GM04503 (cell line): ENCODE measurements at places on chromosomes 1 and 21.

GRCh38 chr1:179021873-179022272, 3.8 kb upstream of the FAM20B start:
- DNase-seq, result no peak

DNA sequence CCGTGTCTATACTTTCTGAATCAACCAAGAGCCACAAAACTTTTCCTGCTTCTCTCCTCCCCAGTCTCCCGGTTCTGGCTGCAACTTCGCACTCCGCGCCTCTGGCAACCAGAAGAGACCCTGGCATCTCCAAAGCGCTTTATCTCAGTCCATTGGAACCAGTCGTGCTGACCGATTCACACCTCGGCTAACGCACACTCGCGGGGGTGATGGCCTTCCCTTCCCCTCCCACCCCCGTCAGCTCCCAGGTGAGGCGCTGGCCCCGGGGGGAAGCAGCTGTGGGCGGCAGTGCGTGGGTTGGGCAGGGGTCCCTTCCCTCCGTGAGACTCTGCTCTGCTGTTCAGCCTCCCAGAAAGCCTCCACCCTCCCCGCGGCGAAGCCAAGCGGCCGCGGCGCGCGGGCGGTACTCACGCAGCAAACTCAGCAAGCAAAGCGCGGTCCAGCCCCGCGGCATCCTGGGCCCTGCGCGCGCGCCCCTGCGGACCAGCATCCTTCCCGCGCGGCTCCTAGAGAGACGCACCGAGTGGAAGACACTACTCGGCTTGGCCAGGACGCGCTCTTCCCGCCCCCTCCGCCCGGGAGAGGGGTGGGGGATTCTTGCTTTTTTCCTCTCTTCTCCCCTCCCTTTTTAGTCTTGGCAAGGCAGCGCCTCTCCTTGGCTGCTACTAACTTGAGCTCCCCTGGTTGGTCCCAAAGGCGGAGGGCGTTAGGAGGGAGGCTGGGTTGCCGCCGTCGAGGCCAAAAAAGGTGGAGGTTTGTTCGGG, at the start of gene CD34:
CD34 (minus strand) TSS at position 535 of the 764 bp plus-strand sequence; CDS start at position 490, 45 bp downstream.
- DNase-seq, result no peak

- DNase-seq, result no peak
These were observed at the start of gene ELAPOR1 for GRCh38 chr1:109113590-109114341. Gene ELAPOR1 (plus strand): TSS chr1:109114115. CDS start chr1:109114184, 69 bp downstream.

GRCh38 chr1:38403667-38404066, 357.1 kb upstream of the POU3F1 start:
- no peak for DNase-seq

DNA sequence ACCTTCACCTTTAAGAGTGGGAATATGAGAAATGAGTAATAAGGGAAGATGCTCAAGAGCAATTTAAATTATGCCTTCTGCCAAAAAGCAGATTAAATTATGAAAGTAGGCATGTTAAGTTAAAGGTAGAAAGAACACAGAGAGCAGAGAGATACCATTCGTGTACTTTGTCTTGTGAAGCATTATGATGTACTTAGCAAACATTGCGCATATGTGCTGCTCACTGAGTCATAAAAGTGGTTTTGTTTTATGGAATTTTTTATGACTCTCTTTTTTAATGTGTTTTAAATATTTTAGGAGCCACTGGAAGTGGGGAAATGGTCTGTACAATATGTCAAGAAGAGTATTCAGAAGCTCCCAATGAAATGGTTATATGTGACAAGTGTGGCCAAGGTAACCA, 35.3 kb downstream of the MTF2 start:
- no peak for DNase-seq

GRCh38 chr1:31483012-31483946, 70.3 kb downstream of the SERINC2 start:
- peak; percentile 95 for DNase-seq

GRCh38 chr1:200279810-200280411, 129.9 kb downstream of the ZNF281 start:
- no peak for DNase-seq

DNA sequence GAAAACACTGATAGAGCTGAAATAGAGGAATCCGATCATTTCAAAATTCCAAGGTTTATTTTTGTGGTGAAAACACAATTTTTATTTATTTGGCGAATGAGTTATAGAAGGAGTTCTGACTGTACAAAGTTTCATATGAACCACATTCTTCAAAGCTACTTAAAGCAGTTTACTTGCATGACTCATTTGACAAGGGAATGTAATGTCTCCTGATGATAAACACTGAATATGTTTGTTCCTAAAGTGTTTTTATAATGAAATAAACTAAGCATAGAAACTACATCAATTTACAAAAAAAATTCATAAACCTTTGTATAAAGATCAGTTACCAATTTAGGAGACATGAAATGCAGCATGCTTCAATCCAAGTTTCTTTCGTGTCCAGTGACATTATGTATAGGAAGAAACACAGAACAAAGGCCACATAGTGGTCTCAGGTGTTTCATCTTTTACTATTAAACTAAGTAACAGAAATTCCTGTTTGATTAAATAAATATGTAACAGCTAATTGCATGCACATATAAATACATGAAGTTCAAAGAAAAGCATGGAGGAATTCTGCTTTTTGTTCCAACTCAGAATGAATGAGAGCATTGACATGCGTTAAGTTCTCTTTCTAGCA, 2.5 kb downstream of the PRKACB start:
- no peak for DNase-seq

GRCh38 chr21:28908351-28908750, 84.3 kb downstream of the LTN1 start:
- DNase-seq, result no peak

DNA sequence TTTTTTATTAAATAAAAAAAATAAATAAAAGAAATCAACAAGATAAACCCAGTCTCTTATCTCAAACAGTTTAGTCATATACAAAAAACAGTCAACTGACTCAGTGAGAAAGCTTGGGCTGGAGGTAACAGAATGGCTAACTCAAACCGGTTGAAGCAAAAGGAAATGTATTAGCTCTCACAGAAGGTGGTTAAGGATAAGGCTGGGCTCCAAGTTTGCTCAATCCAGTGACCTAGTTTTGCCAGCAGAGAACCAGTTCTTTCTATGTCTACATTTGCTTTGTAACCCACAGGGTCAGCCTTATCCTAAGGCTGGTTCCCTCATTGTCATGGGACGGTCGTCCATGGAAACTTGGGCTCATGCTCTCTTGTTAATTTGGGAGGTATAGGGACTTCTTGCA, 144.5 kb upstream of the L1TD1 start:
- no peak for DNase-seq

- no peak for DNase-seq
These were observed 35.2 kb downstream of the CFAP57 start for GRCh38 chr1:43207229-43207853.

DNA sequence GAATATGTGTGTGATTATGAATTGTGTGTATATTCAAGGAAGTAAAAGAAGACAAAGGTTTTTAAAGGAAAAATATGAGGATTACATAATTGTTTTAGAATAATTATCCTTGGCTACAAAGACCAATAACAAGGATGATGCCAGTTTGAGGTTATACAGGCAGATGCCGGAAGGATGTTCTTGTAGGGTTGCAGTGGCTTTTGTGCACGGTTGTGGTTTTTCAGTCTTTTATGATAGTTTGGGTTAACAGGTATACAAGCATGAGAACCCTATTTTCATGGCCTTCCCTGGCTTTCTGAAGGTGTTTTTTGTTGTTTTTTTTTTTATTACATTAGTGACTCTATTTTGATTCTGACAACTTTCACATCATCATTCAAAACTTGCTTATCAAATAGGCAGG, 4.9 kb downstream of the CR2 start:
- no peak for DNase-seq

DNA sequence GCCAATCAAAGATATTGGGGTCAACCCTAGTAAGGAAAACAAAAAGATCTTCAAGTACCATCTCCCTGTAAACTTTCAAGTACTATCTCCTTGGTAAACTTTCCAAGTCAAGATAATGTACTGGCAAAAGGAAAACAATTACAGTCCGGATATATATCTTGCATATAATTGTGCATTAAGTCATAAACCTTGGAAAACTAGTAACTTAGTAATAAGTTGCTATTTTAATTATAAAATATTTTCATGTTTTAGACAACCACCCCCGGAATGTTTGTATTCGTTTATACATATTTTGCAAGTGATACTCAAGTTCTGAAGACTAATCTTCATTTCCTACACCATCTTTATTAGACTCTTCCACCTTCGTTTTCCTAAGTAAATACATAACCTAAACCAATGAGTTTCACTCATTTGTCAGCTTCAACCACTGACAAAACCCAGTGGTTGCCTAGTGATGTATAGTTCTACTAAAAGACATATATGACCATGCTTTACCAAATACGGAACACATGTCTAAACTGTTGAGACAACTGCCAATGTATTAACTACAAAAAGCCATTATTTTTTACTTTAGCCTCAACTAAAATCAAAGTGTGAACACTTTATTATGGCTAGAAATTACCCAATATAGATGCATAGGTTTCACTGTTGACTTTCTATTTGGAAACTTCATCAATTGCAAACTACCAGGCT, 1.7 kb downstream of the AKT3 start:
- no peak for DNase-seq

GRCh38 chr1:16143566-16144324, 12.1 kb downstream of the EPHA2 start:
- no peak for DNase-seq

DNA sequence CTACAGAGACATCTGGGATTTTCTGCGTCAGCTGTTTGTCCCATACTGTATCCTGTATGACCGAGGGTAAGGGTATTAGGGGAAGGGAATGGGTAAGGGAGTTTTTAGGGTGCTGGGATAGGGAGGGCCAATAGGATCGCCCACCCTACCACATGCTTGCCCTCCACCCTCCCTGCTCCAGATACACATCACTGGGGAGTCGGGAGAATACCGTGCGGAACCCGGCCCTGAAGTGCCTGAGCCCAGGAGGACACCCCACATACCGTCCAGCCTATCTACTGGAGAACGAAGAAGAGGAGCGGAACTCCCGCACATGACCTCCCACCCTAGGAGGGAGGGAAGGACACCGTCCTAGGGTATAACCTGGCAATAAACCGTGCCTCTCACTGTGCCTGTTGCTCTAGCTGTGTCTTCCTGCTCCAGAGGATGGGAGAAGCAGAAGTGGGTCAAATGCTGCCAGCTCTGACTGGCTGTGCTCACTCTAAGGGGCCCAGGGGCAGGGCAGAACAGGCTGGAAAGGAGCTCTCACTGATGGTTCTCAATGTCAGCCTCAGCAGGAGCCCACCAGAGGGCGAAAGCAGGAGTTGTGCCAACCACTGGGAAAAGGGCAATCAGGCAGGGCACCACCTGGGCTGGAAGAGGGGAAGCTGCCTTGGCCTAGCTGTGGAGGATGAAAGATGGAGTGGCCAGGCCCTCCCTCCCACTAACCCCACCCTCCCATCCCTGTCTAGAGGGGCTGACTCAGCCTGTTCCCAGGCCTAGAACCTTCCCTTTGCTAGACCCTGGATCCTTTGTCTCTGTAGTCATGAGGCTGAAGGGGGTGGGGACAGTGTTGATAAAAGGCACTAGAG, 440 bp upstream of the LENEP start:
- no peak for DNase-seq

DNA sequence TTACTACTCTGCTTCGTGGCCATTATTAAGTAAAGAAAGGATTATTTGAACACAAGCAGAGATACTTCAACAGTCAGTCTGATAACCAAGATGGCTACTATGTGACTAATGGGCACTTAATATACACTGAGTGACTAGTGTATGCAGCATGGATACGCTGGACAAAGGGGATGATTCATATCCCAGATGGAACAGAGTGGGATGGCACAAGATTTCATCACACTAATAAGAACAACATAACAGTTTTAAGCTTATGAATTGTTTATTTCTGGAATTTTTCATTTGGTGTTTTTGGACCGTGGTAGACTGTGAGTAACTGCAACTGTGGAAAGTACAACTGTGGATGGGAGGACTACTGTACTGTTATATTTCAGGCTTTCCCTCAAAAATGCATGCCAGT, 9.4 kb downstream of the ZCCHC17 start:
- DNase-seq, result peak; percentile 82

GRCh38 chr1:22204057-22204840, 61.4 kb upstream of the WNT4 start:
- DNase-seq, result no peak

GRCh38 chr1:75341537-75341936, 207.3 kb downstream of the LHX8 start:
- DNase-seq, result no peak

- no peak for DNase-seq
These were observed 107.8 kb upstream of the WNT4 start for GRCh38 chr1:22250724-22251123.

- DNase-seq, result no peak
These were observed 333.3 kb upstream of the PLXNA2 start for GRCh38 chr1:208577381-208577905.

DNA sequence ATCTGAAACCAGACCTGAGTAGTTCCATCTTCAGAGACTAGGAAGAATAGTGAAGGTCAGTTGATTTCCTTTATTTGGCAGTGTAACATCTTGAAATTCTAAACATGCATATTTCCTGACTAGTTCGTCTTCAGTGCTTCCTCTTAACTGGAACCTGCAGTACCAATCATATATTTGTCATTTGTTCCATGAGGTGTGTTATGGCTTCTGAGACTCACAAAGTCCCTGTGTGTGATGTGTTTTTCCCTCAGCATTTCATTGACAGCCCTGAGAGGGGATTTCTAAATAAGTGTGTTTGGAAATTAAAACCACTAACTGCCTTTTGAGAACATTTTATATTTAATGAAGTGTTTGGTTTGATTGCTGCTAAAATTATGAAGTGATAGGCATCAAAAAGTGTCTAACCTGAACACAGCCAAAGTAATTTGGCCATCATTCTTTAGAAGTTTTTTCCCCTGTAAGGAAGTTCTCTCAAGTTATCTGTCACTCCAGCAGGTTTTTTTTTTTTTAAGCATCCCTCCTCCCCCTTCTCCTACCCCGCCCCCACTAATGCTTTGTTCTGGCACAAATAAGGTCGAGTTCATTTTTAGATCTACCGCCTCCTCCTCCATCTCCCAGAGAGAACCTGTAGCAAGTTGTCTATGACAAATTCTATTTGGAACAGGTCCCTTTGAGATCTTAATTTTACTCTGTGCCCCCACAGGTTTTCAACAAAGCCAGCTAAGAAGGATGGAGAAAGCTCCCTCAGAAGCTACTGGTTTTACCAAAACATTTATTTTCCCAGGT, 61.4 kb downstream of the TMEM200B start:
- DNase-seq, result no peak

GRCh38 chr21:26473471-26473870, 99.6 kb downstream of the CYYR1 start:
- DNase-seq, result no peak

DNA sequence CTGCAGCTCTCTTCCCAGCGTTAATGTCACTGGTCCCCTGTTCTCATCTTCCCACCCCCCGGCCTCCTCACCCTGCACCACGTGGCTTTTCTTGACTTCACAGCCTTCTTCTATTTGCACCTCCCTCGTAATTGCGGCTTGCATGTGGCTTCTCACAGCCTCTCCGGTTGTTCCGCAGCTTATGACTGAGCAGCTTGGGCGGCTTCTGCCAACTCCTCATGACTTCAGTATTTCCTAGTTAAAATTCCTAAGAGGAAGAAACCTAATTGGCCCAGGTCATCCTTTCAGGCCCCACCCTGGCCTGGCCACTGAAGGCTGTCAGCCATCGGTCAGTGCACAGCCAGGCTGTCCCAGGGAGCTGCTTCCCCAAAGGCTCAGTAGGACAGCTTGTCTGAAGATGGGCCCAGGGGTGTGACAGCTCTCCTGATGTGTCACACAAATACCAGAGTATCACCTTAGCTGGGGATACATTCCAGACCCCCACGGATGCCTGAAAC, 8.6 kb upstream of the RERE start:
- DNase-seq, result peak; percentile 89
